Lung microvascular endothelial cell (primary cell): ENCODE measurements at places on chromosomes 7 and 10. TPM values are rescaled to one million over a fixed set of nuclear protein-coding genes. Genes with fewer than 3 reads are reported as not detected.

Gene UBE2D1
- 5.7 and 6.7 TPM in 2 replicates for total RNA-seq

Gene PNLIP
- not detected in 2 replicates for total RNA-seq

Gene SP4
- 4.8 and 5.4 TPM in 2 replicates for total RNA-seq

Gene FAM25C
- total RNA-seq = not detected in 2 replicates

Gene CFAP46
- total RNA-seq = 0.20 and 0.44 TPM in 2 replicates

Gene CADPS2
- total RNA-seq = 44.2 and 48.0 TPM in 2 replicates

Gene CCDC3
- under 0.01 and 0.60 TPM in 2 replicates for total RNA-seq

Gene PDZD7
- total RNA-seq = 0.20 and 0.44 TPM in 2 replicates

Gene NUTM2D
- 0.44 and 0.60 TPM in 2 replicates for total RNA-seq

Gene SPDYE8
- total RNA-seq = not detected in 2 replicates
